ENCODE measurements at places on chromosomes 1 and 21. TPM values are rescaled to one million over a fixed set of nuclear protein-coding genes. Genes with fewer than 3 reads are reported as not detected.

Gene ATXN7L2
- total RNA-seq, result 12.4 TPM

Gene TMIGD3
- total RNA-seq, result not detected

Gene FMOD
- total RNA-seq, result not detected

Gene ZNF672
- 46.5 TPM for total RNA-seq

Gene OR2L3
- not detected for total RNA-seq

Gene ARTN
- total RNA-seq, result 0.52 TPM

Gene FNDC10
- total RNA-seq, result 7.9 TPM

Gene SLC30A1
- total RNA-seq, result 9.3 TPM

Gene PCP4L1
- total RNA-seq, result not detected

Gene MMEL1
- total RNA-seq, result 3.5 TPM

Gene SYPL2
- total RNA-seq, result not detected

Data from activated CD4-positive, alpha-beta T cell treated with anti-CD3 and anti-CD28 coated beads, Interleukin-2, amount 10 ng/mL, durations not matched to agents 7 days and 5 days (primary cell).